NCI-H2029 treated with DMSO at 0.1 percent for 48 hours (cell line): ENCODE measurements at places on chromosomes 2 and 18.
A peak's percentile ranks its signal among the peaks of the same experiment; 100 is the strongest.

DNA sequence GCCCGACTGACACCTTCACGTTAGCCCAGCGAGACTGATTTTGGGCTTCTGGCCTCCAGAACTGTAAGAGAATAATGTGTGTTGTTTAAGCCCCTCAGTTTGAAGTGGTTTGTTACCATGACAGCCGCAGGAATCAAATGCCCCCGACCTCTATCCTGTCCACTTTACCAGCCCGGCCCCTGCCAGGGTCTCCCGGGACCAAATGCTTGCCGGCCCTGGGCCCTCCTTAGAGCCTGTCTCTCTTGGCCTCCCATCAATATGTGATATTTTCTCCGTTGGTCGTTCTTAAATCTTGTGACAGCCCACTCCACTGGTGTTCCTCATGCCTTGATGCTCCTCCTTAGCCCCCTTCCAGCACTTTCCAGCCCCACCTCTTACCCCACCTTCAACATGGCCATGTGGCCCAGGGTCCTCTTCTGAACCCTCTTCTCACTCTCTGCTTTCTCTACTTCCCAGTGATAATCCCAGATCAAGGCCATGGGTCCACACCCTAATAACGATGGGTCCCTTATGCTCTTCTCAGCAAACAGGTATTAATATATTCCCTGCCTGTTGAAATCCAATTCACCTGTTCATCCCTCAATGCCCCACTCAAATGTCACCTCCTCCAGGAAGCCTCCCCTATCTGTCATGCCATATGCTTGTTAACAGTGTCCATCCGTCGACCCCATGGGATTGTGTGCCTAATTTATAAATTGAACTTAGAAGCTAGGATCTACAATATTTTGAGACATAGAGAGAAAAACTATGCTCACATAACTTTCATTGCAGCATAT is 192.8 kb downstream of the ZFP36L2 start:
- no peak for DNase-seq

GRCh38 chr2:133378928-133379549 is 189.2 kb downstream of the NCKAP5 start:
- no peak for DNase-seq

- no peak for DNase-seq
Measured at GRCh38 chr2:43481927-43482542, 113.8 kb downstream of the THADA start.

DNA sequence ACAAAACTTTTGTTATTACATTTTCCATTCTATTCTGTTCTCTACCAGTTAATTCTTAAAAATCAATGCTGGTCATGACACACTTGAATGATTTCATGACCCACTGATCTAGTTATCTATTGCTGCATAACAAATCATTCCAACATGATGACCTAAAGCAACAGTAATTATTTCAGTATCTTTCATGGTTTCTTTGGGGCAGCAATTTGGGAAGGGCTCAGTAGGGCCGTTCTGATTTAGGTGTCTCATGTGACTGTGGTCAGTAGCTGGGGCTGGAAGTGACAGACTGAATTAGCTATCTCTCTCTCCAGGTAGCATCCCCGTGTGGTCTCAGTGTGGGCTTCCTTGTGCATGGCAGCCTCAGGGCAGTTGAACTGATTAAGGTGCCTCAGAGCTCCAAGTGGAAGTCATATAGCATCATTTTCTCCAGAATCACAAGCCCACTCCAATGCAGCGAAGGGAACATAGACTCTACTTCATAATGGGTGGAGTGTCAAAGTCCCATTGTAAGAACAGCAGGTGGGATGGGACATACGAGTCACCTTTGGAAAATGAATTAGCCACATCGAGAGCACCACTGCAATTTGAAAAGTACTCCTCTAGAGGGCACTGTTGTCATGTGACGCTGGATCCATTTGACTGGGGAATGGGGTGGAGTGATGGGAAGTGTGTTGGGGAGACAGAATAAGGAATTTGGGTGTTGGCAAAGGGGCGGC is 39.1 kb upstream of the FAM136A start:
- DNase-seq, result peak; percentile 62

DNA sequence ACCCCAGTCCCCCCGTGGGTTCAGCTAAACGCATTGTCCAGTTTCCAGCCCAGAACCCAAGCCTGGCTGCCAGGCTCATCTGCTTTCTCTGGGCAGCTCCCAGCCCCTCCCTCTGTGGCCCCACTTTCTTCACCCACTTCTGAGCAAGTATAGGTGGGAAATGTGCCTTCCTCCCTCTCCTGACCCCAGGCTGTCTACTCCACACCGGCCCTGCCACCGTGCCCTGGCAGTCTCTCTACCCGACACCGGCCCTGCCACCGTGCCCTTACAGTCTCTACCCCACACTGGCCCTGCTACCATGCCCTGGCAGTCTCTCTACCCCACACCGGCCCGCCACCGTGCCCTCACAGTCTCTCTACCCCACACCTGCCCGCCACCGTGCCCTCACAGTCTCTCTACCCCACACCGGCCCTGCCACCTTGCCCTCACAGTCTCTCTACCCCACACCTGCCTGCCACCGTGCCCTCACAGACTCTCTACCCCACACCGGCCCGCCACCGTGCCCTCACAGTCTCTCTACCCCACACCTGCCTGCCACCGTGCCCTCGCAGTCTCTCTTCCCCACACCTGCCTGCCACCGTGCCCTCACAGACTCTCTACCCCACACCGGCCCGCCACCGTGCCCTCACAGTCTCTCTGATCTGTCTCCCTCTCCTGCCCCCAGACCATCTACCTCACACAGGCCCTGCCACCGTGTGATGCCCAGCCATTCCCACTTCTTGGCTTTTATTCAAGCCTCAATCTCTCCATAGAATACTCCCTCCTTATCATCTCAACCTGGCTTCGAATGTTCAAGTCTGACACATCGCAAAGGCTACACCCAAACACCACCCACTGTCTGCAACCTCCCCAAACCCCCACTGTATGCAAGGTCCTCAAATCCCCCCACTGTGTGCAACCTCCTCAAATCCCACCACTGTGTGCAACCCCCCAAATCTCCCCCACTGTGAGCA is 108.9 kb downstream of the TPO start:
- DNase-seq, result no peak

- no peak for DNase-seq
Measured at GRCh38 chr18:25915907-25916306, 174.5 kb downstream of the SS18 start.

DNA sequence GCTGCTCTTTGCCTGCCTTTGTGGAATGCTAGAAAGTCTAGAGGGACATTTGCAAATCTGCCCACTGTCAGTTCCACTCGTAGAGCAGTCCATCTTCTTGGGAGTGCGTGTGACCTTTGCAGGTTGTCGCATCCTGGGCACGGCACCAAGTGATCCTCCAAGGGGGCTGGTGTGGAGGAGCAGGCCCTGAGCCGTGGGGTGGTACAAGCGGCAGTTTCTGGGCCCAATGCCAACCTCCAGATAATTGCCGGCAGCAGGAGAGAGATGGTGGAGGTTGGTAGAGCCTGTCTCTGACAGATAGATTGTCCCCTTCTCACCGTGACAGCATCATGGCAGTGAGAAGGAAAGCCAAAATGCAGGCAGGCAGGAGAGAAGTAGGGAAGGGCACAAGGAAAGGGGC is 150.7 kb upstream of the SLC14A2 start:
- no peak for DNase-seq

GRCh38 chr2:72669121-72669520 is 156.7 kb downstream of the EXOC6B start:
- DNase-seq, result no peak

DNA sequence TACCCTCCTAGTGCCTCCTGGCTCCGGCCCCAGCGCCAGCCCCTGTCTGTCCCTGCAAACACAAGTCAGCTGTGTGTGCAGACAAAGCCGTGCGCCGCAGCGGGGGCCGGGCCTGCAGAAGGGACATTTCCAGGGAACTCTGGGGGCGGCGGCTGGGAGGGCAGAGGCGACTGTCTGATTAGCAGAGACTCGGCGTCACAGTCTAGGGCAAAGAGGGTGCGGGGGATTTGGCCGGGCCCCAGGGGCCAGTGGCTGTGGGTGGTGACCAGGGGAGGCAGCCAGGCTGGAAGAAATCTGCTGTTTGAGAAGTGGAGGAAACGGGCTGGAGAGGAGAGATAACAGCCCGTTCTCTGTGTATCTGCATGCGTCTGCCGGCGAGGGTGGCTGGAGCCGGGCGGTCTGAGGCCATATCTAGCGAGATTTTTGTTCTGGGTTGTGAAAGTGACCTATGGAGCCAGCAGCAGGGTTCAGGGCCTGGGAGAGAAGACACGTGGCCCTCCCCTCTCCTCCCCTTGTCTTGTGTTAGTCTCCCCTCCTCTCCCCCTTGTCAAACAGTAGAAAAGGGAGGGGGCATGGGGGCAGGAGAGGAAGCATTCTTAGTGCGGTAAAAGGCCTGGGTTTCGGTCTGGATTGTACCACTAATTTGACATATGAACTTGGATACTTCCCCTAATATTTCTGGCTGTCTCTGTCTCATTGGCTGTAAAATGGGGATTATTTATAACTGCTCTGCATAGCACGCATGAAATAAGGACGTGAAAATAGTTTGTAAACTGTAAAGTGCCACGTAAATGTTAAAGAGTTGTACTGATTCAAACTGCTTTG is 169.4 kb downstream of the SMAD7 start:
- no peak for DNase-seq

- peak; percentile 2 for DNase-seq
Measured at GRCh38 chr2:30231212-30231995, at the start of gene LBH. Gene LBH (plus strand): TSS chr2:30231534. CDS start chr2:30231739, 205 bp downstream.

DNA sequence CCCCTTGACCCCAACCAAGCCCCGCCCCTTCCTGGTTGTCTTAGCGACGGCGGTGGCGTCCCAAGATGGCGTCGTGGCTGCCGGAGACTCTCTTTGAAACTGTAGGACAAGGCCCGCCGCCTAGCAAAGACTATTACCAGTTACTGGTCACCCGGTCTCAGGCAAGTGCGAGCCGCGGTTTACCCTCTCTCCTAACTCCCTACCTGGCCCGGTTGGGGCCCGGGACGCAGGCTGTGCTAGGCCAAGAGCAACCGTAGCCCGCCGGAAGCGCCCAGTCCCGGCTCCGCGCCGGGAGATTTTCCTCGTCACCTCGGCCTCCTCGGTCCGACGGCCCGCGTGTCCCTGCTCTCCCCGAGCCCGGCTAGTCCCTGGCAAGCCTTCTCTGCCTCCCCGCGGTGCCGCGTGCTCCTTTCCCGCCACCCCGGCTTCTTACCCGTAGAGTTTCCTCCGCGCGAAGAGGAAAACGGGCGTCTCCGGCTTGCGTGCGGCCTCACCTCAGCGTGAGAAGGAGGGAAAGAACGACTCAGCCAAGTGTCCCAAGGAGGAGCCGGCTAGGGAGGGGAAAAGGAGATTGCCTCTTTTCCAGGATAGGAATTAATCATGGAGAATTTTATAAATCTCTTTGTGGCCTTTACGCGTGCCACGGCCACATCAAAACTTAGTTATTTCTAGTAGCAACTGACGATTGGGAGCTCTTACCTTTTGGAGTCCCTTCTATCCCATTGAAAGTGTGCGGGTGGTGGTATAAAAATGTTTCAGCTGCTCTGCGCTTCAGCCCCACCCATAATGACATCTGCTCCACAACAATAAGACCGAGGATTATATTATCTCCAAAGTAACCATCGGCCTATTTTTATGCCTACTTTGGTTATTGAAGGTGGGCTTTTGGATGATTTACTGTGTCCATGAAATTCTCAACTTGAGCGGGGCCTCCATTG is at the start of gene FBXO36:
TSS of gene FBXO36 (plus strand) at position 55 of the 938 bp plus-strand sequence. CDS start at position 66, 11 bp downstream.
- DNase-seq, result peak; percentile 76

GRCh38 chr2:42590176-42590575 is 21.7 kb downstream of the MTA3 start:
- DNase-seq, result no peak

- DNase-seq, result no peak
Measured at GRCh38 chr2:208413931-208414330, 7.3 kb downstream of the PTH2R start.

GRCh38 chr18:80154293-80154692 is 45.2 kb downstream of the ADNP2 start:
- no peak for DNase-seq

DNA sequence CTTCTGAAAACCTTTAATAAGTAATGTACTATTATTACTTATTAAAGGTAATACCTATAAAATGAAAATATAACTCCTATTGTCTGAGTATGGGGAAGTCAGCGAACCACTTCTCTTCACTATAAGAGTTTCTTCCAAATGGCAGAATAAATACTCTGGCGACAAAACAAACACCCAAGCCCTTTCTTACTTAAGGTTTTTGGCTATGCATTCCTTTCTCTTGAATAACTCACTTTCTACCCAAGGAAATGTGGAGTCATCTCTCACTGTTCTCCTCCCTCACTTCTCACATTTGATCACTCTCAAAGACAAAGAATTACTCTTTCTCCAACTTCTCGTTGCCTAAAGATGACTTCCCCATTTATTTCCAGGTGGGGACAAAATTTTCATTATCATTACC is 816.8 kb upstream of the CRIM1 start:
- DNase-seq, result no peak

DNA sequence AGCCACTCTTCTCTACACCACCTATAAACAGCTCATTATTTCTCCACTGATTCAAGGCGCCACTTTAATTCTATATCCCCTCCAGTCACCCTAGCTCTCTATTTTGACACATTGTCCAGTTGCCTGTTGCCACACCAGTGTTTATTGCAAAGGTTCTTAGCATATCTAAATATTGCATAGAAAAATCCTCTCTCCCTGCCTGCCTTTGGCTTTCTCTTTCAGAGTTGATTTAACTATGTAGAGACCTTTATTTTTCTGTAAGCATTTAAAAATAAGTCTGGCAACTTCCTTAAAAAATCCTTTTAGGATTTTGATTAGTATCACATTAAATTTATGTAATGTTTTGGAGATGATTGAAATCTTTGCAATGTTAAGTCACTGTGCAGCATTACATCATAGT is 47.9 kb upstream of the B3GNT7 start:
- no peak for DNase-seq

DNA sequence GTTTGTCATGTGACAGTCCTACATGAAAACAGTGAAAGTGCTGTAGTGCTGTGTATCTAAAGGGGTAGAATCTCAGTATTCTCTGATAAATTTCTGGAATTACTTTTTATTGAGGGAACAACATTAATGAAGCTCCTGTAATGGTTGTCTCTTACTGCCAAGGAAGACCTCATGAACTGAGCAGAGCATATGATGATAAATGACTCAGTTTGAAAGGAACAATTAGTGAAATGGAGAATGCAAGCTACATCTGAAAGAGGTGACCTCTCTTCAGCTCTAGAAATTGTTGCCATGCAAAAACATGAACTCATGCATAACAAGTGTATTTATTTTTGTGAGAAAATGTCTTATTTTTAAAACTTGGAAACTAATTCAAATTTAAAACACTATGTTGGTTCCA is 93.6 kb downstream of the SCN9A start:
- DNase-seq, result no peak

DNA sequence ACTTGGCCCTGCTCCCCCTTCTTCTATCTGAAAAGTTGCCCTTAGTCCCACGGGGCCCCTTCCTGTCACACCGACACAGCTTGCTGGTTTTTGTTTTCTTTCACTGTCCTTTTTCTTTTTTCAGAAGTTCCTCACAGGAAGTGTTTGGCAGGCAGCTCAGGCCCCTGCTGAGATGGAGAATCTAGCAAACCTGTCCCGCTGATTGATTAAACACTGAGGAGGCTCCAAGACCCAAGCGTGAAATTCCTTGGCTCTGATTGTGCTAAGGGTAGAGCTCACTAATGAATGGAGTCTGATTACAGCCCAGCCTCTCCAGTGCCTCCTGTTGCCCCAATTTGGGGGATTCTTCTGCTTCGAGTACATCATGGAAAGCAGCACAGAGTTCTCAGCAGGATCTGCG is 365.9 kb upstream of the MEX3C start:
- no peak for DNase-seq
